ENCODE measurements at places on chromosomes 7 and 10. TPM values are rescaled to one million over a fixed set of nuclear protein-coding genes. Genes with fewer than 3 reads are reported as not detected.

The NPSR1 gene
- not detected for total RNA-seq

The KLF14 gene
- not detected for total RNA-seq

The MBL2 gene
- total RNA-seq: not detected

The CLEC5A gene
- not detected for total RNA-seq

The DPYSL4 gene
- total RNA-seq: 24.0 TPM

The EBF3 gene
- not detected for total RNA-seq
